ENCODE measurements at places on chromosomes 4 and X. TPM values are rescaled to one million over a fixed set of nuclear protein-coding genes. Genes with fewer than 3 reads are reported as not detected.

GRCh38 chr4:69744157-69744478, 16.3 kb downstream of the SULT1B1 start:
- no peaks in the 10 kb centered on the region for H3K27me3 ChIP-seq
- H3K27ac ChIP-seq = no peak overlapping the region
- H3K4me1 ChIP-seq = no peaks in the 10 kb centered on the region
- DNase-seq = no peak
- no peaks in the 10 kb centered on the region for H3K36me3 ChIP-seq

DNA sequence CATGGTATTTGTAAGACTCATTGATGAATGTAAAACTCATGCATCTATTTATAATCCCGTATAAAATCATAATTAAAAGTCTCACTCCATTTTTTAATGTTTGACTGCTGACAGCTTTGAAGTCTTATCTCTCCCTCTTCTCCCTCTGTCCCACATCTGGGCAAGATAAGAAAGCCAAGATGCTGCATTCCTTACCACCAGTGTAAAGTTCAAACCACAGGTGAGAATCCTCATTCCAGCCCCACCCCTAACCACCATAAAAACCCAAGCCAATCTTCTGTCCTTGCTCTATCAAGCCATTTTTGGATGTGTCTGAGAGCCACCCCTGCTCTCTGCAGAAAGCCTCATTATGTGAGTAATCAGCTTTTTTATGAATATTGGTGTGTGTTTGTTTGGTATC, 59.3 kb upstream of the MAGED1 start:
- no peaks in the 10 kb centered on the region for H3K36me3 ChIP-seq
- H3K4me3 ChIP-seq = no peak overlapping the region
- H3K27me3 ChIP-seq = no peaks in the 10 kb centered on the region
- H3K27ac ChIP-seq = no peak overlapping the region

DNA sequence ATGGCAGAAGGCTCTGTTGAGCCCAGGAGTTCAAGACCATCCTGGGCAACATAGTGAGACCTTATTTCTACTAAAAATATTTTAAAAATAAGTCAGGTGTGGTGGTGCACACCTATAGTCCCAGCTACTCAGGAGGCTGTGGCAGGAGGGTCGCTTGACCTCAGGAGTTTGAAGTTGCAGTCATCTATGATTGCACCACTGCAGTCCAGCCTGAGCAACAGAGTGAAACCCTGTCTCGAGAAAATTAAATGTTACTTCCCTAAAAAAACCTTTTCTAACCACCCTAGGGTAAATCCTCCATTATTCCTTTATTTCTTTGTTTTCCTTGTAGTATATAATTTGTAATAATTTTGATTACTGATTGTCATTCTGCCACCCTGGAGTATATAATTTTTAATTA, 7.9 kb downstream of the FAM200B start:
- H3K4me3 ChIP-seq = no peak overlapping the region
- peaks cover 12% of the 10 kb centered on the region for H3K4me1 ChIP-seq
- H3K27ac ChIP-seq = peak overlapping the region; percentile 36
- no peak for DNase-seq
- H3K27me3 ChIP-seq = no peaks in the 10 kb centered on the region

GRCh38 chr4:69858690-69859089, 1.3 kb downstream of the SULT1E1 start:
- H3K4me3 ChIP-seq = no peak overlapping the region
- DNase-seq = no peak
- no peaks in the 10 kb centered on the region for H3K27me3 ChIP-seq
- H3K27ac ChIP-seq = no peak overlapping the region
- H3K36me3 ChIP-seq = no peaks in the 10 kb centered on the region

Gene ASB12
- 1.2 TPM for total RNA-seq

GRCh38 chr4:182625193-182625592, 292.0 kb downstream of the DCTD start:
- DNase-seq = no peak

Gene DCAF4L1
- total RNA-seq = 0.63 TPM

- no peaks in the 10 kb centered on the region for H3K36me3 ChIP-seq
- no peak for DNase-seq
- H3K27me3 ChIP-seq = no peaks in the 10 kb centered on the region
- no peak overlapping the region for H3K4me3 ChIP-seq
- peaks cover 3% of the 10 kb centered on the region for H3K4me1 ChIP-seq
These were observed 498.1 kb downstream of the PCDH10 start for GRCh38 chr4:133647206-133647605.

Gene GAGE12F
- total RNA-seq = not detected

Gene FAM13A
- 24.1 TPM for total RNA-seq

Gene TLR3
- 0.38 TPM for total RNA-seq

Gene ARX
- total RNA-seq = not detected

Gene ADAM29
- not detected for total RNA-seq

- no peaks in the 10 kb centered on the region for H3K36me3 ChIP-seq
- peaks cover 3% of the 10 kb centered on the region for H3K4me1 ChIP-seq
- no peaks in the 10 kb centered on the region for H3K27me3 ChIP-seq
- no peak overlapping the region for H3K4me3 ChIP-seq
- H3K27ac ChIP-seq = no peak overlapping the region
- DNase-seq = no peak
These were observed 8.2 kb downstream of the ADRA2C start for GRCh38 chr4:3774253-3774883.

DNA sequence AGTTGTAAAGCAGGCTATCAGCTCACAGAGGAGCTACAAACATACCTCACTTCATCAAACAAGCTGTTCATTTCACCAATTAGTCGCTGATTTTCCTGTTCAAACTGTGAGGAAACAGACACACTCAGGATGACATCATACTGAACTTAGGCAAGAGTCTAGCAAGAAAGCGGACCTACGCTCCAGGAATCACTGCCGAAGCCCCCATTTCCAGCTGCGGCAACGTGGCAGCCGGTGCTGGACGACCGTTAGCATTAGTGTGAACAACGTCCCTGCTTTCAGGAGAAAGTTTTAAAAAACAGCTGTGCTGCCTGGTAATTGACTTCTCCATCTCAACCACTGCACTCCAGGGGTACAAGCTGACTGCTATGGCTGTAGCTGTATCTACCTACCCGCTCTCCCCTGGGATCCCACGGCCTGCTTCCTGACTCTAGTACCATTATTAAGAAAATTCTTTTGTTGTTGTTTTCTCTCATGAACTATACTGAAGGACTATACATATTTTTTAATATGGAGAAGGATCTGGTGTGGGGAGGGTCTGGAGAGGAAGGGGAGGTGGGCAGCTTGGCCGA, 38.3 kb downstream of the NSG1 start:
- 0 out of 2 replicates have a peak, but pooled peaks cover 4% of the 10 kb centered on the region for H3K36me3 ChIP-seq
- H3K27ac ChIP-seq = no peak overlapping the region
- H3K27me3 ChIP-seq = no peaks in the 10 kb centered on the region
- no peak for DNase-seq

- H3K4me1 ChIP-seq = peaks cover 16% of the 10 kb centered on the region
- H3K4me3 ChIP-seq = no peak overlapping the region
- no peaks in the 10 kb centered on the region for H3K36me3 ChIP-seq
- no peak for DNase-seq
- H3K27ac ChIP-seq = no peak overlapping the region
These were observed 37.9 kb downstream of the MFAP3L start for GRCh38 chr4:169988252-169988651.

GRCh38 chrX:107718156-107718621, 57.4 kb downstream of the TSC22D3 start:
- peaks cover 10% of the 10 kb centered on the region for H3K4me1 ChIP-seq
- peak overlapping the region; percentile 55 for H3K27ac ChIP-seq
- no peaks in the 10 kb centered on the region for H3K27me3 ChIP-seq
- H3K36me3 ChIP-seq = no peaks in the 10 kb centered on the region
- DNase-seq = peak; percentile 82
- H3K4me3 ChIP-seq = no peak overlapping the region

DNA sequence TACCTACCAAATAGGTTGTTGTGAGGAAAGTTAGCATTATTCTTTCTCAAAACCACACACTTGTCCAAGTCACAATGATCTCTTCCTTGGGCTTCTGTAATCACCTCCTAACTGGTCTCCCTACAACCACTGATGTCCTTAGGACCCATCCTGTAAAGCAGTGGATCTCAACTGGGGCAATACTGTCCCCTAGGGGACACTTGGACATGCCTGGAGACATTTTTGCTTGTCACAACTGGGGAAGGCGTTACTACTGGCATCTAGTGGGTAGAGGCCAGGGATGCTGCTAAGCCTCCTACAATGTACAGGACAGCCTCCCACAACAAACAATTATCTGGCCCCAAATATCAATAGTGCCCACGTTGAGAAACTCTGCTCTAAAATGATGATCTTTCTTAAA, 118.7 kb upstream of the AP1S2 start:
- H3K36me3 ChIP-seq = no peaks in the 10 kb centered on the region
- DNase-seq = peak; percentile 48
- no peak overlapping the region for H3K27ac ChIP-seq
- no peak overlapping the region for H3K4me3 ChIP-seq

Gene PDLIM3
- total RNA-seq = 19.5 TPM

DNA sequence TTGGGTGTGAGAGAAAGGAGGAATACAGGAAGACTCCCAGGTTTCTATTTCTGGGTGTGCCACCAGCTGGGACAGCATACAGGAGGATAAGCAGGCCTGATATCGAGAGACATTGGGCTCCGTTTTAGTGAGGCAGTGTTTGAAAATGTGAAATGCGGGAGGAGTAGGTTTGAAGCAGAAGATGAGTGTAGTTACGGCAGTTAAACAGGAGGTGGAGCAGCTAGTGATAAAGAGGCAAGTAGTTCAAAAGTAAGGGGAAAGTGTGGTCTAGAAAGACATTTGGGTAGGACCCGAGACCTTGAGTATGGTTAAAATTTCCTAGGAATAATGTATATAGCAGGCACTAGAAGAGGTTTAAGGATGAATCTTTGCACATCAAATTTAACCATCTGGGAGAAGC, 42.4 kb downstream of the DCUN1D4 start:
- H3K4me3 ChIP-seq = no peak overlapping the region
- peak; percentile 77 for DNase-seq
- peaks cover 20% of the 10 kb centered on the region for H3K36me3 ChIP-seq
- peaks cover 11% of the 10 kb centered on the region for H3K4me1 ChIP-seq
- no peaks in the 10 kb centered on the region for H3K27me3 ChIP-seq
- peak overlapping the region; percentile 45 for H3K27ac ChIP-seq

DNA sequence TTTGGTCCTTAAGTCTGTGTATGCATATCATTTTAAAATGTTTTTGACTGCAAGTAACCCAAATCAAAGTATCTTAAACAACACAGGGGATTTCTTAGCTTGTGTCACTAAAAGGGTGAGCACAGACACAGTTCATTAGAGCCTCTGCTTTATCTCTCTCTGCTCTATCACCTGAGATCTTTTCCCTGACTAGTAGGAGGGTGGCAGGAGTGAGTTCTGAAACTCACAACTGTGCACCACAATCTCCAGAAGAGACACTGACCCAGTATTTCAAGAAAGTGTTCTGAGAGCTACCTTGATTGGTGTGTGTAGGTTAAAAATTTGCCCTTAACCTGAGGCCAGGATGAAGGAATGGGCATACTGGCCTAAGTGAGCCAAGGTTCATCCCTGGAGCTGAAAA, 24.8 kb downstream of the CCSER1 start:
- no peaks in the 10 kb centered on the region for H3K4me1 ChIP-seq
- no peak overlapping the region for H3K27ac ChIP-seq
- H3K4me3 ChIP-seq = no peak overlapping the region
- DNase-seq = no peak
- no peaks in the 10 kb centered on the region for H3K27me3 ChIP-seq

Gene TEX13C
- 0.07 TPM for total RNA-seq

Gene SMPX
- total RNA-seq = 0.70 TPM

Gene FRG2
- not detected for total RNA-seq

Measured in GM23338 (cell line).